ENCODE measurements at places on chromosomes 16 and 17.

DNA sequence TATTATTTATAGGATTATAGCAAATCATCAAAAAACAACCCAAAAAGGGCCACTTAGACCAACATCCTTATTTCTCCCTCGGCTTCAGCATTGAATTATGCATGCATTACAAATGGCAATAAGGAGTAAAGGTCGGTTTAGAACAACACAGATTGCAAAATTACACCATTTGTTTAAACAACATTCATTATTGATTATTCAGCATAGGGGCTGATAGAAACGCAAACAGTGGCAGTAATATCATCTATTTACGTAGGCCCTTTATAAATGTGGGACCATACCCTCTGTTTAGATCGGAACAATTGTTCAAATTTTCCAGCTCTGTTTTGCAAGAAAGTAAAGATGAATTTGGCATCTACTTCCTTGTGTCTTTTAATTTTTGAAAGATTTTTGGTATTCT lies 153.3 kb downstream of the WWOX start:
- no peak for DNase-seq

DNA sequence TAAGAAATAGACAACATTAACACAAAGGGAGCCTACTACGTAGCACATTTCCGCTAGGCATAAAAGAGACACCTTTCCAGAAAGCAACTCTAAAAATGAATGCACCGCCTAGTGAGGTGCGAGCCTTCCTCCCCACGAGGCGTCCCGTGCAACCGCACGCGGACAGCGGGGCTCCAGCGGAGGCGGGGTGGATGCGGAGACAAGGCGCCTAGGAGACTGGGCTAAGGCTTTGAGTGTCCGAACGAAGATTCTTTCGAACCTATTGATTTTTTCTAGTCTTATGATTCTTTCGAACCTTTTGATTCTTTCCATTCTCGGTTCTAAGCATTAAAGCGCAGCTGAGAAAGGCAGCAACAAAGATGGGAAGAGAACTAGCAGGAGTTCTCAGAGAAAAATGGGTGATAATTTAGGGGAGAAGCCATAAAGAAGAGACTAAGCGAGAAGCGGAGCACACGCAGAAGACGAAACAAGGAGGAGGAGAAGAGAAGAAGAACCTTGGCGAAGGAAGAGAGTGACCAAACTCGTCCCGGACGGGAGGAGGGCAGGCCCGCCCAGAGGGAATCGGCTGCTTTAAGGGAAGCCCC lies 394 bp upstream of the CPD start:
- DNase-seq: peak; percentile 78

- DNase-seq: no peak
Measured at GRCh38 chr17:13281626-13282025, 263.8 kb upstream of the ELAC2 start.

- no peak for DNase-seq
Measured at GRCh38 chr17:28313841-28314240, 5.2 kb upstream of the TMEM97 start.

DNA sequence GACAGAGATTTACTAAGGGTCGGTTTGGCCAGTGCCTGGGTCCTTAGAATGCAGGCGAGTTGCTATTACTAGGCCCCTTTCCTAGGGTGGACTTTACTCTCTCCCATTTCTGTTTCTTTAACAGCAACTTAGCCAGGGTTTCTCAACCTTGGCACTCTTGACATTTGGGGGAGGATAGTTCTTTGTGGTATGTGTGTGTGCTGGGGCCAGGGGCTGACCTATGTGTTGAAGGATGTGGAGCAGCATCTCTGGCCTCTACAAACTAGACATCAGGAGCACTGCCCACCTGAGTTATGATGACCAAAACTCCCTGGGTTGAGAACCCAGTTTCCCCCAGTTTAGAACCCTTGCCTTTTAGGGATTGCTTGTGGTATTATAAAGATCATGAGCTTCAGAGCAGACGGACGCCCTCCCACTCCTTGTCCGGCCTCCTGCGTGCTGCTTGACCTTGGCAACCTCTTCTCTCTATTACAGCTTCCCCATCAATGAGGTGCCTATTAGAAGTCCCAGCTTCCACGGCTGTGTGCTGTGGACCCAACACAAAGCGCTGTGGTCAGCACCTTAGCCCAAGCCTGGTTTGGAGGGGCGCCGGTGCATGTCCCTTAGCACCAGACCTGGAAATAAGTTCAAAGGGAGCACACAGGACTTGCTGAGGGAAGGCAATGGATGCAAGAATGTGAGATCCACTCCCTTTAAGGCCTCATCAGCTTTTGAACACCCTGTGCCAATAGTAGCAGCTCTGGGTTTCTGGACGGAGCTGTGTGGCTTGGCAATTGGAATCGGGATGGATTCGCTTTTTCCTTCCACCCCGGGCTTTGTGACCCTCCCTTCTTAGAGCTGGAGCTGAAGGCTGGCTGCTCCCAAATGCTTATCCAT lies 239.2 kb upstream of the MAF start:
- no peak for DNase-seq

GRCh38 chr17:7575481-7575883 lies 4.0 kb upstream of the CD68 start:
- DNase-seq: no peak

GRCh38 chr16:67729636-67730248 lies 10.6 kb upstream of the GFOD2 start:
- DNase-seq: no peak

GRCh38 chr17:29046473-29046839 lies 3.5 kb downstream of the PIPOX start:
- DNase-seq: no peak

DNA sequence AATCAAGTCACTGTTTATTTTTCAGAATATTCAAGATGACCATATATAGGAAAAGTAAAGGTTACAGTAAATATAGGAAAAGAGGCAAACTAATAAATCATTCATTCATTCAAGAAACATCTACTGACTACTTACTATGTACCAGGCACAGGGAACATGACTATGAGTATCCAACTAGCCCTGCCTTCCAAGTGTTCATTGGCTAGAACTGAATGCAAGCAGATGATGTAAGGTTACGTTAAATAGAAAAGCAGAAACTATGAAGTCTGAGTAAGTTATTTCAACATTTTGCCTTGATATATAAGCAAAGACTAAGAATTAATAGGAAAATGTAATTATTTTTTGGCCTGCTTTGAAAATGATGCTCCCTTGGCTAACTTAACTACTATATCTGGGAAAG lies 36.7 kb downstream of the SPAG9 start:
- DNase-seq: no peak

DNA sequence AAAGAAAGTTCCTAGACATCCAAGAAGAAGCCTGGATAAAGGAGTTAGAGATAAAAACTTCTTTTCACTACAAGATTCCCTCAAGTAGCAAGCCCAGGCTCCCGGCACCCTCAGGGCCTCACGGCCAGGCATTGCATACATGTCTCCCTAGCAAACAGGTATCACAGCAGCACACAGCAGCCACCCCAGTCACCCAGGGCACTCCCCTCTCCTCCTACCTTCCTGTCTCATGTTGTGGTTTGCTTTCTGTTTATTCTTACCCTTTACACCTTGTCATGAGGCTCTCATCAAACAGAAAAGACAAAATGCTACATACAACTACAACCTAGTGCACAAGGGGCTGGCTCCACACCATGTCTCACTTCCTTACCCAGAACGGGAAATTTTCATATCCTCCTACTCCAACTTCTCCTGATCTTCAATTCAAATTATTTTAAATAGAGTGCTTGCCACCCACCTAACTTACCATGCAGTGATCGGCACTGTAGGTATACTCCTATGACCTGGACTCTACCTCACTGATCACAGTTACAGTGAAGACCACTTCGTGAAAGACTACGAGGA lies 42.7 kb downstream of the XPO6 start:
- peak; percentile 63 for DNase-seq

DNA sequence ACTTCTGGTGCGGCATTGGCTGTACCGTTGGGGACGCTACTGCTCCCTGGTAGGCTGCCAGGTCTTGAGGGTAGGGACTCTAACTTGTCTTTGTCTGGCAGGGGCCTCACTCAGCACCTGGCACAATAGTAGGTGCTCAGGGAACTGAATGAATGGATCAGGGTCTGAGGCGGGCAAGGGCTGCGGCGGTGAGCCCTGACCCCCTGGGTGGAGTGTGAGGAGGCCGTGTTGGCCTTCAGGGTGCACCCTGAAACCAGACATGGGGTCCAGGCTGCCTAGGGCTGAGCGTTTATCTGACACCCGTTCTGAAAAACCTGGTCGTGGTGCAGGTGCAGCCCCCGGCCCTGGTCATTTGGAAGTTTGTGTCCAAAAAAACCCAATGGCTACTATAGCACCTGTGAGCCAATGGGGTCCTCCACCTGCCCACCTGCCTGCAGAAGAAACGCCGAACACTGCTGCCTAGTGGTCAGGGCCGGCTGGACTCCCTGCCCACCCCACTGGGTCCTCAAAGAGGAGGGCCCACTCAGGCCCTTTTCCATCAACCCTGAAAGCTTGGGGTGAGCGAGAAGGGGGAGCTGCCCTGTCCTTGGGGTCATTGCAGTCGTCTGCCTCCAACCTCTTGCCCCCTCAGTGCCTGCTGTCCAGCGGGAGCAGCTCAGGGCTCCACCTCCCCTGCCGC lies 4.9 kb upstream of the ATP6V0C start:
- no peak for DNase-seq

DNA sequence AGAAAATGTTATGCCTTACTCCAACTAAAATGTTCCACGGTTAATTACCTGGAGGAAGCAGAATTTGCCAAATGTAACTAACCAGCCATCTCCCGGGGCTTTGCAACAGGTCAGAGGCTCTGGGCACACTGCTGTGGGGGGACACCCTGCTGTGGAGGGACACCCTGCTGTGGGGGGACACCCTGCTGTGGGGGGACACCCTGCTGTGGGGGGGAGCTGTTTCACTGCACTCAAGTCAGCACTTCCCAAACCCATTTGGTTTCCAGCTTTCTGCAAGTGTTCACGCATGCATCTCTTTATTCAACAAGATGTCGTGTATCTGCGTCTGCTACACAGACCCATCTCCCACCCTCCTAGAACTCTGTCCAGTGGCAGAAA lies 239.5 kb downstream of the C16orf95 start:
- no peak for DNase-seq

DNA sequence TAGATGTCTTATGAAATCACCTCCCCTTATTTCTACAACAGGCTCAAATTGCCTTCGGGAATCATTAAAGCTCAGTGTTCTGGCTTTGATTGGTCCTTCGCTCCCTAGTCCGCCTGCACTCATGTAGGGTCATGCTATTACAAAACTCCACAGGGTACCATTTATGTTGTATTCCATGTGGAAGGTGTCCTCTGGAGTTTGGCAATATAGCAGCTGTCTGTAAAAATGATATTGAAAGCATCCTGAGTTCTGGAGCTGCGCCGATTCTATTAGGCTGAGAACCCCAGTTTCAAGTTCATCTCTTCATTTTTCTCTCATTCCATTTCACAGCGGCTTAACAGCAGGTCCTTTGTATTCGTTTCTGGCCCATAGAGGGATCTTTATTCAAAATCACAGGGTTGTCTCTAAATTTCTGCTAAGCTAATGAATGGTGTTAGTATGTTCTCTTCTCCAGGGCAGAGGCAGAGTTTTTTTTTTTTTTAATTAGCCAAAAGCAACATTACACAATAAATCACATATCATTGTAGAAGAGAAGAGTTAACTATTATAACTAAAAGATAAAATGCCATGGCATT lies 71.9 kb upstream of the TEKT1 start:
- DNase-seq: no peak
